ENCODE measurements at places on chromosomes 7 and 10.

GRCh38 chr7:69213878-69214277 lies 384.4 kb upstream of the AUTS2 start:
- no peak for DNase-seq

DNA sequence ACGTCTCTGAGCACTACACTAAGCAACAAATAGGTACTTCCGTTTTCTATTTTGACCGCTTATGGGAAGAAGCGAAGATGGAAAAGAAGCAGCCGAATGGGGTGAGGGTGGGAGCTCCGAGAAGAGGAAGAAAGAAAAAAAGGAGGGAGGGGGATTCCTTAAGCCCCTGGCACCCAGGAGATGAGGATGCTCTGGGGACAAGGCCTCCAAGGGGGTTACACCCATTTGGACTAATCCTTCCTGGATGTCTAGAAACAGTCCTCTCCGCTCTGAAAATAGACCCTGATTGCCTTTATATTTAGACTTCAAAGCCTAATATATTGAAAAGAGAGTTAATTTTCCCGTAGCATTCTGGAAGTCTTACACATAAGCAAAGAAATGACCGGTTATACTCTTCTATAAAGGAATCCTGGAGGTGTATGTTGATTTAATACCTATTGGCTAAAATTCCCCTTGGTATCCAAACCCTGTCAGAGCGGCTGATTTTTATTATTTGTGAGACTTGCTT lies 676 bp upstream of the HTR7 start:
- DNase-seq: no peak

DNA sequence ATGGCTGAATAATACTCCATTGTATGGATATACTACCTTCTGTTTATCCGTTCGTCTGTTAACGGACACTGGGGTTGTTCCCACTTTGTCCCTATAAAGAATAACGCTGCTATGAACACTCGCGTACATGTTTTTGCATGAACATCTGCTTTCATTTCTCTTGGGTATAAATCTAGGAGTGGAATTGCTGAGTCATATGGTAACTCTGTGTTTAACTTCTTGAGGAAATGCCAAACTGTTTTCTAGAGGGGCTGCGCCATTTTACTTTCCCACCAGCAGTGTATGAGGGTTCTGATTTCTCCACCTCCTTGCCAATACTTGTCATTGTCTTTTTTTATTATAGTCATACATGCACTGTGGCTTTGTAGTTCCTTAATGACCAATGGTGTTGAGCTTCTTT lies 20.6 kb upstream of the RASSF4 start:
- DNase-seq: no peak

DNA sequence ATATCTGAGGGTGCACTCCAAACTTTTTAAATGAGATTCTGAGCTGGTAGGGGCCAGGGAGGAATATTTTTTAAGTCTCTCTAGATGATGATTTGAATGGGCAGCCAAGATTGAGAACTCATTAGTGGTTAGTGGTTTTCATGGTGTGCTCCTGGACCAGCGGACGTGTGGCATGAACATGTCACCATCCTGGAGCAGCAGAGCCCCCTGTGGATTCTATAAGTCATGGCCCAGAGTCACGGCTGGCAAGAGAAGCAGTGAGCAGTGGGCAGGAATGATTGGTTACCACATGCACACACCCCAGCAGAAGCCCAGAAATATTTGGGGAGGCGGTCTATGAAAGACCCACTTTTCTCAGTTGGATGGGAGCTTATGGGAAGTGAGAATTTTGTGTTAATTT lies 21.2 kb upstream of the UCN3 start:
- DNase-seq: no peak

DNA sequence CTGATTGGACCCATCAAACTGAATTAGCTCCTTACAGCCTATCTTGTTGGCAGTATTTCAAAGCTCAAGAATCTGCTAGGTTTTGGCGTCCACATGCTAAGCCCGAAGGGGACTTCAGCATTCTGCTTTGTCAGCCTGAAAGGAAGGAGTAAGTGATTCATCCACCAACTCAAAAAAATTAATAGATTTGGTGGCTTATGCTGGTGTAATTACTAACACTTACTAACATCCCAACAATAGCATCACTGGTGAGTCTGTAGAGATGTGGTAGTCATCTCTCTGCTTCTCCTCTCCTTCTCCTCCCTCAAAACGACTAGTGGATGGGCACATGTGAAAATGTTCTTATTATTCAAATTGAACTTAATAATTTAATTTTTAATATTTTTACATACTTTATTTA lies 53.8 kb upstream of the EGR2 start:
- DNase-seq: no peak

DNA sequence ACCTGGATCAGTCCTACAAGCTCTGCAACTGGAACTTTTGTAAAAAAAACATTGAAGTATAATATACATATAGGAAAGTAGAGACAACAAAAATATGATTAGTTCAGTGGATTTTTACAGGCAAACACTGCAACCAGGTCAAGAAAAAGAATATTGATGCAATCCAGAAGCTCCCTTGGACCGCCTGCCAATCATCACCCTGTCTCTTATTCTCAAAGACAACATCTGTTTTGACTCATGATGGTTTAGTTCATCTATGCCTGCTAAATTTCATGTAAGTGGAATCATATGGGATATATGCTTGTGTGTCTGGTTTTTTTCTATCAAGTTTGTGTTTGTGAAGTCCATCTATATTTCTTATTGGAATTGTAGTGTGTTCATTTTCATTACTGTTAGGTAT lies 7.7 kb upstream of the HYCC1 start:
- no peak for DNase-seq

- no peak for DNase-seq
Measured at GRCh38 chr10:4353964-4354363, 472.0 kb upstream of the AKR1E2 start.

All from NCI-H1930 (cell line).